ENCODE measurements at places on chromosomes 2 and 18. TPM values are rescaled to one million over a fixed set of nuclear protein-coding genes. Genes with fewer than 3 reads are reported as not detected.

The MC2R gene
- not detected for total RNA-seq

GRCh38 chr2:152400607-152401214 is 65.7 kb downstream of the FMNL2 start:
- no peak for DNase-seq

The ZCCHC2 gene
- 37.7 TPM for total RNA-seq

GRCh38 chr2:143623909-143624260 is 494.7 kb downstream of the ARHGAP15 start:
- no peak for DNase-seq

The NT5C1B gene
- not detected for total RNA-seq

DNA sequence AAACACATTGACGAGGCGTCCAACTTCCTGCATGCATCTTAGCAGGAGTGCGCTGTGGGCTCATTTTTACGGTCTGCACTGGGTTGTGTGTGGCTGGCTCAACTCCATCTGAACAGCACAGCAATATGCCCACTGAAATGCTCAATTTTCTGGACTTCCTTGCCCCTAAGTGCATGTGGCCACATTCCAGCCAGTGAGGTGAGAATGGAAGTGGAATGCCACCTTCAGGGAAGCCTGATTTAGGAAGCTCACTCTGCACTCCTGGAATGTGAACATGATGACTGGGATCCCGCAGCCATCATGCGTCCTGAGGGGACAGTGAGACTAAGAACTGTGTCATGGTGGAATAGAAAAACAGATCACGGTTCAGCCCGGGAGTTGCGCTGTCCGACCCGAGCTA is 76.2 kb downstream of the PSMG2 start:
- no peak for DNase-seq

The CAMKMT gene
- 8.1 TPM for total RNA-seq

GRCh38 chr2:189466656-189467055 is 25.4 kb downstream of the WDR75 start:
- no peak for DNase-seq

- no peak for DNase-seq
Observed at GRCh38 chr2:65885266-65885665, 452.9 kb upstream of the SPRED2 start.

The PTPN4 gene
- total RNA-seq: 73.7 TPM

- no peak for DNase-seq
Observed at GRCh38 chr2:25558262-25558661, 115.1 kb downstream of the DTNB start.

The ANTXR1 gene
- total RNA-seq: 46.7 TPM

The SLC5A7 gene
- not detected for total RNA-seq

DNA sequence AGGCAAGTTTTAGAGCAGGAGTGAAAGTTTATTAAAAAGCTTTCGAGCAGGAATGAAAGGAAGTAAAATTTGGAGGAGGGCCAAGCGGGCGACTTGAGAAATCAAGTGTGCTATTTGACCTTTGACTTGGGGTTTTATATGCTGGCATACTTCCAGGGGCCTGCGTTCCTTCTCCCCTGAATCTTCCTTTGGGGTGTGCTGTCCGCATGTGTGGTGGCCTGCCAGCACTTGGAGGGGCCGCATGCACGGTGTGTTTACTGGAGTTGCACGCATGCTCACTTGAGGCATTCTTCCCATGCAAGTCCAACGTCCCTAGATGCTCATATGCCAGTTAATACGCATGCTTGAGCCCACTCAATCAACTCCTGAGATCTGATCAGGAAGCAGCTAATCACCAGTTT is 78.3 kb upstream of the MAP4K4 start:
- DNase-seq: no peak
